GM04504 (cell line): ENCODE measurements at places on chromosomes 5 and 9.

GRCh38 chr5:75031366-75031765, 21.0 kb downstream of the GCNT4 start:
- DNase-seq: no peak

DNA sequence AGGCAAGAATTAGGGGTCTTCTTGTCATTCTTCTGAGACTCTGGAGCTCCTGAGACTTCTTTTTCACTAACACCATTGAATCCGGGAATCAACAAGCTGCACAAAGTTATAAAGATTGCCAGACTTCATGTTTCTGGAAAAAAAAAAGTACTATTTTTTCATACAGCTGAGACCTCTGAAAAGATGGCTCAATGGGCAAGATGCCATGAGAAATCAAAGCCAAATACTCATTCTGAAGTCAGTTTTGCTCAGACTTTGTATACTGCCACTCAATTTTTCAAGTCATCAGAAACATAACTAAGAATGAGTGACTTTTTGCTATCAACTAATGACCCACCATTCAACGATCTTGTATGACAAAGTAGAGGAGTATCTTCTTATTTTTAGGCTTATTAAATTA, 512.0 kb downstream of the RAB3C start:
- DNase-seq: no peak

DNA sequence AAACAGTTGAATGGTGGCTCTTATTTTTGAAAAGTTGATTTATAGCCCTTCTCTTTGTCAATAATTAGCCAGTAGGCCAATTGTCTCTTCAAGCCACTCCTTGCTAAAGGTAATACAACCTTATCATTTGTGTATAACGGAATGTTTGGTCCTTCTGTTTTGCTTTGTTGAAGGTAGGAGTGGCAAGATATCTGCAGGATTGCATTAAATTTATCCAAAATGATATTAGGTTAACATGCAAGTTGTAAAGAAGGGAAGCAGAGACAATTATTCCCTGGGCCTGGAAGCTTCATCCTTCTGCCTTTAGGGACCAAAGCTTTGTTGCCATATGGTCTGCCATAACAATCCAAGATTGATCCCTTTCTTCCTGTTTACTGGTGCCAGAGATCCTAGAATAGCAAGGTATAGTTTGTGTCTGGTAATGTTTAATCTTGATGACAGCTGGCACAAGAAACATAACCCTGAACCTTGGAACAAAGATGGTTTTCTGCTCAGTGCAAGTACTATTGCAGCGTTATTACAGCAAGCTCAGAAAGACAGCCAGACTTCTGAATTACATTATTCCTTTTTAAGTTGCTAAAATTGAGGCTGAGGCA, 15.5 kb upstream of the FSD1L start:
- DNase-seq: no peak

- no peak for DNase-seq
Observed at GRCh38 chr9:135023786-135024405, 63.6 kb upstream of the OLFM1 start.

DNA sequence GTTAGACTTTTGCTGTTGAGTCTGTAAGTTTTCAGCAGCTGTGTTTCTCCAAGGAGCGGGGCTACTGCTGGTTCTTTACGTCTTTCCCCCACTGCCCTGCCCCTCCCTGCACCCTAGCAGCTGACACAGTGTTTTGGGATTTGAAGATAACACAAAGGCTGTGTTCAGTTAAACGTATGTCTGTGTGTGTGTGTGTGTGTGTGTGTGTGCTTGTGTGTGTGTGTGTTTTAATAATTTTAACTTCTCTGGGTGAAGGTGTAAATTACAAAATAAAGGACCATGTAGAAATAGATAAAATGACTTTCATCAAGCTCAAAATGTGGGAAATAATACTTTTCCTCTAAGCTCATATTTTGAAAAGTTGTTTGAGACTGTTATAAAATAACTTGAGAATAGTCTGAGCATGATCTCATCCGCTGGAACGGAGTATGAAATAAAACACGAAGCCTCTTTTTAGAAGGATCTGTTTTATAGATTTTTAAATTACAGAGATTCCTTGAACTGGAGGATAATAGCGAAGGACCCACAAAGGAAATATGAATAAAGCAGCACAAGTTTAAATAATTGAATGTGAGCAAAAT, 10.9 kb downstream of the ABL1 start:
- DNase-seq: no peak

GRCh38 chr5:62059960-62060359, 246.0 kb upstream of the KIF2A start:
- no peak for DNase-seq

- no peak for DNase-seq
Observed at GRCh38 chr5:143554918-143555477, 151.5 kb upstream of the NR3C1 start.

GRCh38 chr9:82961504-82962125, 101.3 kb downstream of the RASEF start:
- peak; percentile 47 for DNase-seq

GRCh38 chr9:13324988-13325387, 45.5 kb upstream of the MPDZ start:
- DNase-seq: no peak

DNA sequence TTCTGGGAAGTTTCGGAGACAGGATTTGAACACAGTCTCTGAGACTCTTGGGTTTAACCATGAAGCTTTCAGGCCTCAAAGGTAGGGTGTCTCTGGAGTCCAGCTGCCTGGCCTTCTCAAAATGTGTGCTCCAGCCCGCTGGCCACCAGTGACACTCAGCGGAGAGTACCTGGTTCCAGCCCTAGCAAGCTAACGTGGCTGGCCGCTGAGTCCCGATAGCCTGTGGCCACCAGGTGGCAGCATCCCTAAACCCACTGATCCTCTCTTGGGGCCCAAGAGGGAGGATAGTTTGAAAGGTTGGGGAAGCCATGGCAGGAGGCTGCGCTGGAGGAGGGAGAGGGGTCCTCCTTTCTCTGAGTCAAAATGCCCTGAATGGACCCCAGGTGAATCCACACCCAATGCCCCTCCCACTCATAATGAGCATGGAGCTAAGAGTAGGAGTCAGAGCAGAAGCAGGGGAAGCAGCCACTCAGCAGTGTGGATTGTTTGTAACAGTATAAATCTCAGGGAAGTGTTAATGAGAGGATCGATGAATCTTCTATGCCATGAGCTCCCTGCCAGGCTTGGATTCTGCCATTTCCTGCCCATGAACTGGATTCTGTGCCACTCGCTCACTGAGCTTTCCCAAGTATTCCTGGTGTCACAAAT, 5.4 kb upstream of the TIFAB start:
- no peak for DNase-seq

DNA sequence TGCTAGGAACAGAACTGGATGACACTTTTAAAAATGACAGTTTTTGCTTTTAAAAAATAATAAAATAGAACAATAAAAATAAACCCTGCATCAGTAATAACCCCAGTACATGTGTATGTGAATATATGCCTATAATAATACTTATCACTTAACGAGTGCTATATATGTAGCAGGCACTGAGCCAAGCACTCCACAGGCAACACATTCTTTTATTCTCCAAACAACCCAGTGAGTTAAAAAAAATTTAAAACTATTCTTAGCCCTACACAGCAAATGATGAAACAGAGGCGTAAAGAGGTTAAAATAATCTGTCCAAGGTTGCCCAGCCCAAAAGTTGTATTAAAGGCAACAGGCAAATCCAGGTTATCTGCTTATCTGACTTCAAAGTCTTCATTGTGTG, 124.5 kb upstream of the SMIM23 start:
- DNase-seq: no peak

- no peak for DNase-seq
Observed at GRCh38 chr9:103649086-103649485, 445.0 kb upstream of the SMC2 start.

- DNase-seq: no peak
Observed at GRCh38 chr9:88420227-88420626, 32.0 kb downstream of the SPIN1 start.

- DNase-seq: peak; percentile 83
Observed at GRCh38 chr9:107480386-107480789, 9.2 kb downstream of the KLF4 start.

- DNase-seq: no peak
Observed at GRCh38 chr5:180555168-180555921, 36.0 kb downstream of the SCGB3A1 start.

DNA sequence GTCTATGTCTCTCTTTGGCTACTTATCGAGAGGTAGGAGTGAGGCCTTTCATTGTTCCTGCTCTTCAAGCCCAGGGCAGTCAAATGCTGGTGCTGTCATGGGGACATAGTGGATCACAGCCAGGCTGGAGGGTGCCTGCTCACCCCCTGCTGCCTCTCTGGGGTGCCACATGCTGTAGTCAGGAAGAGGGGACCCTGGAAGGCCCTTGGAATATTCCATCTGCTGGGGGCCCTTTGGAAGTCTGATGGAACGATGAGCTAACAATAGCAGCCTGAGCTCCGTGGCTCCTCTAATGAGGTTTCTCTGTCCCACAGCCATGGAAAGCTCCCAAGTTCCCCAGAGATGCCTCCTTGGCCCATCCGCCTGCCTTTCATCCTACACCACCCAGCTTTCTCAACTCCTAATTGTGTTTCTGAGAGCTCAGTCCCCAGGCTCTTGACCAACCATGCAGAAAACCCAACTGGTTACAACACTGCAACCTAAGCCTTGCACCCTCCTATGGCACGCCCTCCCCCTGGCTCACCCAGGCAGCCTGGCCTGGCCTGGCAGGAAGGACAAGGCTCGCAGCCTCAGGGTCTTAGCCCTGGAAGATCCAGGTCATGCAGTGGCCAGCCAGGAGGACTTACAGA, 91.7 kb downstream of the NRG2 start:
- no peak for DNase-seq

- DNase-seq: no peak
Observed at GRCh38 chr5:123456242-123456641, 33.0 kb upstream of the CEP120 start.

GRCh38 chr5:144142824-144143162, 27.7 kb downstream of the YIPF5 start:
- DNase-seq: no peak

GRCh38 chr5:175133185-175133584, 310.8 kb downstream of the DRD1 start:
- no peak for DNase-seq

DNA sequence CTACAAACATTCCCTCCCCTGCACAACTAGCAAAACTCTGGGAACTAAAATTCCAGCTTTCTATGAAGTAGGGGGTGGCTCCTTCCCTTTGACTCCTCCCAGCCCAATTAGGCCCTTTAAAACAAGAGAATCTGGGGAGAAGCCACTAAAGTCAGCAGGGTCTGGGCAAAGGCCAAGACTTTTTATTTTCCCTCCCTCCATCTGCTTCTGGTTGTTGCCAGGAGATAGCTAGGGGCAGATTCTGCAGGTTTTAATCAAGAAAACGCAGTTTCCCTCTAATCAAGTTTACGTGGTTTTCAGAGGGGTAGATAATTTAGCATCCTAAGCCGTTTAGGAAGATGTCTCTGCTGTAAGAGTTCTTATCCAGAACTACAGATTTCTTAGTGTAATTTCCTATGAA, 114.5 kb upstream of the CDH6 start:
- no peak for DNase-seq

DNA sequence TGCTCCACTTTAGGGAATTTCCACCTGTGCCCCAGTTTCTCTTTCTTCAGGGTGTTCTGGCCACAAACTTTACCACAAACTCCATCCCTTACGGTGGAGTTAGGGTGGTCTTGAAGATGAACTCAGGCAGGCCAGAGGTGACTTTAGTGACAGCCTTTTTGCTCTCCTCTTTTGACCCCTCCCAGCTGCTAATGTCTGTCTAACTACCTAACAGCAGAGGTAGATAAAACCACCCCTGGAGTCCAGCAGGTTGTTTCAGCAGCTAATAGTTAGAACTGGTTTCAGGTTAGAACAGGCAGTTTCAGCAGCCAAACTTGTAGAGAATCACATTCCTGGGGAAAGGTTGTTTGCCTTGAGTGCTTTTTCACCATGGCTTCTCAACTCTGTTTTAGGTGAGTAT, 971.3 kb upstream of the CDH18 start:
- DNase-seq: no peak

GRCh38 chr5:72266862-72267261, 53.2 kb downstream of the MRPS27 start:
- DNase-seq: no peak

DNA sequence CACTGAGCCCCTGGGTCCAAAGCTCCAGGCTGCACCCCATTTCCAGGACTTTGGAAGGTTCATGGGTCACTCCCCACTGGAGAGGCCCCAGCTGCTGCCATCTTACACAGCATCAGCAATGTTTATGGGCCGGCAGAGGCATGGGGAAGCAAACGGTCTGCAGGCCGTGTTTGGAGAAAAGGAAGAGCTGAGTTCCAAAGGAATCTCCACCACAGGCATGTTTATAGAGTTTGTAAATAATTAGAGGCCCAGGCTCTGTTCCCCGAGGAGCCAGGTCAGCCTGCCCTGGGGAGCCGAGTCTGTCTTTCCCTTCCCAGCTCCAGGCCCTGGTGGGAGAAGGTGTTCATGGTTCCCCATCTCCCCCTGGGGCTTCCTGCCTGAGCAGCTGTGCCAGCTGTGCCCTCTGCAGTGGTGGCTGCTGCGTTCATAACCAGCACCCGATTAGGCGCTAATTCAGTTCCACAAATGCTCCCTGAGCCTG, 64.8 kb downstream of the COL27A1 start:
- no peak for DNase-seq

DNA sequence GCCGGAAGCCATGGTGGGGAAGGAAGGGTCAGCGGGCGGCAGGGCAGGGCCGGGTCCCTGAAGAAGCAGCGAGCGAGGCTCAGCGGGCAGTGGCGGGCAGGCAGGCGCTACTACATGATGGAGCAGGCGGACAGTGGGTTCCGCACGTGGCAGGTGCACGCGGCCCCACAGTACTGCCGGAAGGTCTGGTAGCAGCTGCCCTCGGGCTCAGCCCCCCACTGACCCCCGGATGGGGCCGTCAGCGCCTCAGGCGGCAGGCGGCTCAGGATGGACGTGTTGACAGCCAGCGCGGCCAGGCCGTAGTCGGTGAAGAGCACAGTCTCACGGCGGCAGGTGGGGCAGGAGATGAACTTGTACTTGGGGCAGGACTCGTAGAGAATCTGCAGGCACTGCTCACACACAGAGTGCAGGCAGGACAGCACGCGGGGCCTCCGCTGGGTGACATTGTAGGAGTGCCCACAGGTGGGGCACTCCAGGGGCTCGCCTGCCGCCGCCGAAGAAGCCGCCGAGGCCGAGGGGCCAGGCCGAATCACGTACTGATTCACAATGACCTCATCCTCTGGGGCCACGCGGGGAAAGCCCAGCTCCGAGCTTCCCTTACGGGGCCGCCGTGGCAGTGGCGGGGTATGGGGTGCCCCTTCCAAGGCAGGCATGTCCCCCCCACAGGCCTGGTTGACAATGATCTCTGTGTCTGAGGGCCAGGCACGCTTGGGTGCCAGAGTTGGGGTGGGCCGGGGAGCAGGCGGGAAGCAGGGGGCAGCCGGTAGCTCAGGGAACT, 1.5 kb downstream of the RNF208 start:
- no peak for DNase-seq

GRCh38 chr5:77645158-77645994, 6.9 kb upstream of the OTP start:
- no peak for DNase-seq

- DNase-seq: no peak
Observed at GRCh38 chr5:11322133-11322532, 561.1 kb upstream of the DAP start.

GRCh38 chr5:116296335-116297072, 211.7 kb downstream of the COMMD10 start:
- no peak for DNase-seq

GRCh38 chr9:75054368-75055001, 26.4 kb upstream of the CARNMT1 start:
- DNase-seq: peak; percentile 39

- no peak for DNase-seq
Observed at GRCh38 chr5:103475629-103476240, 86.9 kb downstream of the NUDT12 start.
